MCF 10A (cell line): ENCODE measurements at places on chromosomes 6 and 20. TPM values are rescaled to one million over a fixed set of nuclear protein-coding genes. Genes with fewer than 3 reads are reported as not detected.

- no peak for DNase-seq
Measured at GRCh38 chr20:48447456-48447855, 380.3 kb downstream of the PREX1 start.

DNA sequence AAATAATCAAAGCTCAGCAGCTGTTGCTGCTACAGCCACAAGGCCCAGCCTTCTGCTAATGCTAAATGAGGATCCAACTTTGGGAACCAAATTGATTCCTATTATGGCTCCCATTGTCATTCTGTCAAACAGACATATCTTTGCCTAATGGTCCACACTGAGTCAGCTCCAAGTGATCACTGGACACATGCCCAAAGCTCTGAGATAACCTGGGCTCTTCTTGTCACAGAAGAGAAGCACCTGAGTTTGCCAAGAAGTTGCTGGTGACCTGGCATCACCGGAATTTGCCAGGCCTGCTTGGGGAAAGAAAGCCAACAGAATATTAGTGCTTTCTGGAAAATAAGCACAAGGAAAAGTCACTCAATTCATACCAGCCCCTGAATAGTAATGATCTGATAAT lies 5.8 kb downstream of the TNFRSF21 start:
- DNase-seq, result no peak

PRL gene
- total RNA-seq, result not detected in 2 replicates

- peak; percentile 37 for DNase-seq
Measured at GRCh38 chr20:45346851-45347250, 1.4 kb downstream of the SDC4 start.

DNA sequence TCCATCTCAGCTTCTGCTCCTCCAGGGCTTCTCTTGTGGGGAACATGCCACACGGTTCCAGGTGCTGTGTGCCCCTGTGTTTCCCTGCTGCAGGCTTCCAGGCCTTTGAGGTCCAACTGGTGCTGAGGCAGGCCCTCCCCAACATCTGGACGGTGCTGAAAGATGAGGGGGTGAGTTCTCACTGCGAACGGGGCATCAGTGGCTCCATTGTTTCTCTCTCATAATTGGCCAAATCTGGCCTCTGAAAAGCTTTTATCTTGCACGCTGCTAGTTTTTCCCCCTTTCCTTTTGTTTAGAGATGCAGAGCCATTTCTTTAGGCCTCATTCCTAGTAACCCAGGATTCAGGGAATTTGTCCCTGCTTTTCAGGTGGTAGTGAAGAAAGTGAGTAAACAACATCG lies 8.6 kb downstream of the PNLDC1 start:
- no peak for DNase-seq

GRCh38 chr6:141539617-141540016 lies 593.1 kb upstream of the GJE1 start:
- DNase-seq, result no peak

DNA sequence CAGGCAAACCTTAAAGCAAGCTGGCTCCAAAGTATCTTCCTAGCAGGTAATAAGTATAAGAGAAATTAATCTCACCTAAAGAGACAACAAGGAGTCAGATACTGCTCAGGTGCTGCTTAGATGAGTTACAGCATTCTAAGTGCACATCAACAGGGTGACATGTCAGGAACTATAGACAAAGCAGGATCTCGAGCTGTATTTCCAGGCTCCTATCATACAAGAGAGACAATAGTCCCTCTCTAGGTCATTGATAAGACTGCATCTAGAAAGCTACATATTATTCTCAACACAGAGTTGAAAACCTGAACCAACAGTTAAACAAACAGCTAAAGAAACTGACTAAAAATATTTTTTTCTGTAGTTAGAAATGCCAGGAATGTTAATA lies 3.9 kb downstream of the PTPRK start:
- DNase-seq, result peak; percentile 55

DNA sequence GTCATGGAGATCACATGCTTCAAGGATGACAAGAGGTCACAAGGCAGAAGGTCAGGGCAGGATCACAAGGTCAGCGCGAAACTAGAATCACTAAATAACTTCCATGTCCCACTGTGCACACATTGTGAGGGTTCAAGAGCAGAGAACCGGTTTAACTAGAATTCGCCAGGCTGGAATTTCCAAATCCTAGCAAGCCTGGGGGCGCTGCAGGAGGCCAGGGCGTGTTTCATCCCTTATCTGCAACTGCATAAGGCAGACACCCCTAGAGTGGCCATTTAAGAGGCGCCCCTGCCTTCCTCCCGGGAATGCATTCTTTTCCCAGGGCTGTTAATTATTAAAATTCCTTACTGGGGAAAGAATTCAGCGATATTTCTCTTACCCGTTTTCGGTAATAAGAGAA lies 40.2 kb upstream of the SLC22A1 start:
- DNase-seq, result no peak

GRCh38 chr6:13611715-13612114 lies 3.4 kb upstream of the NOL7 start:
- DNase-seq, result no peak

TTBK1 gene
- total RNA-seq, result not detected in 2 replicates

FRK gene
- 0.82 and 0.98 TPM in 2 replicates for total RNA-seq

DNA sequence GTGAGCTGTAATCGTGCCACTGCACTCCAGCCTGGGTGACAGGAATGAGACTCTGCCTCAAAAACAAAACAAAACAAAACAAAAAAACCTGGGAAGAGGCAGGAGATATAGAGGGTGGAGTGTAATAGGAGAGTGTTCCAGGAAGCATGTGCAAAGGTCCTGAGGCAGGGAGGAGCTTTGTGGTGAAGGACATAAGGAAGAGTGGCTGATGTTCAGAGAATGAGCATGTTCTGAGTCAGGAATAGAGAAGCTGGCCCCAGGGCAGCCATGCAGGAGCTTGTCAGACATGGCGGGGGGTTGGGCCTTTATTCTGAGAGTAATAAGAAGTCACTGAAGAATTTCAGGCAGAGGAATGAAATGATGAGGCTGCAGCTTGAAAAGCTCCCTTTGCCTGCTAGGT lies 337.0 kb downstream of the CDH26 start:
- DNase-seq, result peak; percentile 1

- peak; percentile 68 for DNase-seq
Measured at GRCh38 chr20:58309591-58310290, at the start of gene RAB22A. Gene RAB22A, plus strand, starts transcription at chr20:58309715. Its CDS starts 262 bp downstream, at chr20:58309977.

- no peak for DNase-seq
Measured at GRCh38 chr6:159217595-159218275, 48.5 kb downstream of the FNDC1 start.

DNA sequence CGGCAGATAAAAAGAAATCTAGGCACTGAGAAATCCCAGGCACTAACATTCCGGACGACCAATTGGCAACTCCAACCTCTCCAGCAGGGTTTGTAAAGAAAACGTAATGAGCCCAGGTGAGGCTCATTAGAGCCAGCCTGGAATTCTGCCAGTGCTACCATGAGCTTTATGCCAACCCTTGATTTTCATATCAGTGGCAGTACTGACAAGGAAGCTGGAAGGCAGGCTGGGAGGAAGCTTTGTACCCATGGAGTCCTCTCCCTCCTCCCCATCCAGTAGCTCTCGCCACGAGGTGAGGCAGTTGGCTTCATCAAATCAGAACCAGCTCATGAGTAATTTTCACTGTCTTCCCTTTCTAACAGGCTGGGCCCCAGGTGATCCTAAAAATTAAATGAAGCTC lies 250.2 kb downstream of the ZNF217 start:
- DNase-seq, result no peak
